ENCODE measurements at places on chromosomes 1 and 21. TPM values are rescaled to one million over a fixed set of nuclear protein-coding genes. Genes with fewer than 3 reads are reported as not detected.

The CYP2J2 gene
- 1.0 TPM for total RNA-seq

The SHISA4 gene
- total RNA-seq, result 0.50 TPM

The HHIPL2 gene
- 0.11 TPM for total RNA-seq

The SEC16B gene
- not detected for total RNA-seq

The MSH4 gene
- 0.43 TPM for total RNA-seq

The RBM8A gene
- 205 TPM for total RNA-seq

The GOLT1A gene
- total RNA-seq, result not detected

The PRAMEF7 gene
- not detected for total RNA-seq

The SLC44A3 gene
- not detected for total RNA-seq

The BPNT1 gene
- total RNA-seq, result 24.7 TPM

The LCE2A gene
- total RNA-seq, result not detected

The REN gene
- total RNA-seq, result not detected

The MYBPHL gene
- not detected for total RNA-seq

The TMEM82 gene
- total RNA-seq, result not detected

The FAM177B gene
- not detected for total RNA-seq

The ZBTB8A gene
- 0.64 TPM for total RNA-seq

The NCF2 gene
- 22.9 TPM for total RNA-seq

The PAPPA2 gene
- not detected for total RNA-seq

The FAM78B gene
- 0.64 TPM for total RNA-seq

The CHIA gene
- not detected for total RNA-seq

The PALMD gene
- not detected for total RNA-seq

The C1orf226 gene
- total RNA-seq, result not detected

The DNM3 gene
- total RNA-seq, result 1.5 TPM

The SPRR5 gene
- total RNA-seq, result not detected

The KLHL17 gene
- 23.8 TPM for total RNA-seq

The DCDC2B gene
- total RNA-seq, result not detected

The TRIM62 gene
- 10.6 TPM for total RNA-seq

The HEYL gene
- 0.14 TPM for total RNA-seq

All from T-helper 2 cell treated with Interferon-gamma antibody and Interleukin-4, amounts not matched to agents 100 ng/mL and 5 ng/mL, for 36 hours (primary cell).